Neural progenitor cell (in vitro differentiated cells): ENCODE measurements at places on chromosomes 1 and 21.

GRCh38 chr1:55118651-55119329 lies 79.4 kb downstream of the PCSK9 start:
- no peak for DNase-seq

- no peak for DNase-seq
Measured at GRCh38 chr1:35243691-35244090, 24.8 kb upstream of the ZMYM4 start.

- no peak for DNase-seq
Measured at GRCh38 chr1:97980530-97980929, 59.7 kb upstream of the DPYD start.

GRCh38 chr1:174191349-174191862 lies 32.1 kb downstream of the RABGAP1L start:
- DNase-seq, result no peak

- DNase-seq, result peak; percentile 98
Measured at GRCh38 chr1:156082309-156083091, at the start of gene MEX3A. Gene MEX3A, minus strand, starts transcription at chr1:156082465. Its CDS starts 467 bp downstream, at chr1:156081998.

DNA sequence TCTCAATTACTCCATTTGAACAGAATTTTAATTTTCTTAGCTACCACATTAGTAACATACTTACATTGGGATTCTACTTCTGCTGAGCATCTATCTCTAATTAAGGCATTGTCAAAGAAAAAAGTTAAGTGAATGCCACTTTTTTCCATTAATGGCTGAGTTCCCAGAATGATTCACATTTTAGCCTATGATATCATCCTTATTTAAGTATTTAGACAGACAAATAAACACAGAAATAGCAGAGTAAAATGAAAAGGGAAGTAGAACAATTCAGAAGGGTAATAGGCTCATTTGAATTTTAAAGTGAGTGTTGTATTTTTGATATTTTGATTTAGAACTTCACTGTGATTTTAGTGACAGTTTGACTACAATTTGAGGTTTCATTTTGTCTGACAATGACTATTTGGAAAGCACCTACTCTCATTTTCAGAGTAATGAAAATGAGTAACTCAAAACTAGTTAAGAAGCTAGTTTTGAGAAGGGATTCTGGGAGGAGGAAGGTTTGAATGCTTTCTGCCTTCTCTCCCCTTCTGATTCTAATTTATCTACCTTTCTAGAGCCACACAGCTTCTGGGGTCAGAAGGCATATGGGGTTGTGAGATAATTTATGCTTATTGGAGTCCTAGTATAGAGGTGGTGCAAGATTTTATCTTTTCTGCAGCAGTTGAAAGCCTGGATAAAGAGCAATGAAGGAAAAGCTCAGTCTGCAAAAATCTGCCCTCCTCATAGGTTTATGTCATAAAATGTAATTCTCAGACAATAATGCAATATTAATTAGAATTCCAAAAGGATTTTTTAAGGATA lies 15.5 kb downstream of the LYPLAL1 start:
- DNase-seq, result no peak

- no peak for DNase-seq
Measured at GRCh38 chr21:34519016-34519415, 7.0 kb upstream of the KCNE1 start.

DNA sequence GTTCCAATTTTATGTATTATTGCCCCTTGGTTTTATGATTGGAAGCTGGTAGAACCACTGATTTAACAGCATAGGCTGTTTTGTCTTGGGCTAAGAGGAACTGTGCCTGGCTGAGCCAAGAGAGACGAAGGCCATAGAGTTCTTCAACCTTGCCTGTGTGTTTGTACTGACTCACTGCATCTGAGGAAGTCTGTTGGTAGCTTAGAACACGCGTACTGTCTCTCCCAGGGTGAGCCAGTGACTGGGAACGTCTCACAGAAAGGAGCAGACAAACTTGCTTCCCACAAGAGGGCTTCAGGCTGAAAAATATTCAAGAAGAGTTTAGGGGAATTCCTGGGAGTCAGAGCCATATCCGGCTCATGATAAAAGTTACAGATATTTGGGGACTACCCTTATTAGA lies 14.9 kb downstream of the TMEM51 start:
- DNase-seq, result no peak

- peak; percentile 9 for DNase-seq
Measured at GRCh38 chr1:177385760-177386698, 215.3 kb downstream of the BRINP2 start.

DNA sequence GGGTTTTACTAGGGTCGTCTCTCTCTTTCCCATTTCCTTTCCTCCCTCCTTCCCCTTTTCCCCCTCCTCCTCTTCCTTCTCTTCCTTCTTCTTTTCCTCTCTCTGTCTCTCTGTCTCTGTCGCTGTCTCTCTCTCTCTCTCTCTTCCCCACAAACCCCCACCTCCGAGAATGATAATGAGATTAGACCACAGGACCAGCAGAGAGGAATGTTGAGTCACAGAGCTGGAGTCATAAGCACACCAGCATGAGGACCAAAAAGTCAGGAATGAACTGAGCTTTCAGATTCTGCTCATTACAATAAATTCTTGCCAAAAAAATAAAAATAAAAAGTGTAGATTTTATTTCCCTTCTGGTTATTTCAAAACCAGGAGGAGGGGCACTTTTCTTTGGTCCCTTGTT lies 377.4 kb downstream of the LTN1 start:
- peak; percentile 5 for DNase-seq

DNA sequence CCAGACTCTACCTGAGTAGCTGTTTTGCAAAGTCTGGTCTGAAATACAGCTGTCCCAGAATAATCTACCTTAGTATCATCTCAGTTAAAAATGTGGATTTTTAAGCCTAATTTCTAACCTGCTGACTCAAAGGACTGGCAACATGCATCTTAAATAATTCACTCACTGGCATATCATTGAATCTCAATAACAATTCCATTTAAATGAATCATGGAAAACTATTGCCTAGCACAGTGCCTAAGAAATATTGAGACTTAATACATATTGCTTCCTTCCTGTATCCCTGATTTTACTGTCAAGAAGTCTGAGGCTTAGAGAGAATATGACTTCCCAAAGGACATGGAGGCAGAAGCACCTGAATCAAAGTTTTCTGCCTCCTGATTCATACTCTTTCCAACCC lies 3.1 kb downstream of the CCDC190 start:
- DNase-seq, result no peak

DNA sequence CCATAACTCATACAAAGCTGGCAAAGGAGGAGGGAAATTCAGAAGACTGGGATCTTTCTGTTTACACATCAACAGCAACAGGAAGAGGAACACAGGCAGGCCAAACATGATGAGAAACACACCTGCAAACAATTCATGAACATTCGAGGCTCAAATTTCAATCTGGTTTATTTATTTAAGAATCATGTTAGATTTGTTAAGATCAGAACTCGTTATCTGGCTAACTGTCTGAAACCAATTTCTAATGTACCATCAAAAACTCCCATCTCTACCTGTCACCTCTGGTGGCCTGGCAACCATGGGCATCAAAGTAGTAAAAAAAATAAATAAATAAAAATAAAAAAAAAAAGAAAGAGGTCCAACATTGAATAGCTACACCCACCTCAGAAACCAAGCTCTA lies 9.8 kb downstream of the LBR start:
- no peak for DNase-seq

DNA sequence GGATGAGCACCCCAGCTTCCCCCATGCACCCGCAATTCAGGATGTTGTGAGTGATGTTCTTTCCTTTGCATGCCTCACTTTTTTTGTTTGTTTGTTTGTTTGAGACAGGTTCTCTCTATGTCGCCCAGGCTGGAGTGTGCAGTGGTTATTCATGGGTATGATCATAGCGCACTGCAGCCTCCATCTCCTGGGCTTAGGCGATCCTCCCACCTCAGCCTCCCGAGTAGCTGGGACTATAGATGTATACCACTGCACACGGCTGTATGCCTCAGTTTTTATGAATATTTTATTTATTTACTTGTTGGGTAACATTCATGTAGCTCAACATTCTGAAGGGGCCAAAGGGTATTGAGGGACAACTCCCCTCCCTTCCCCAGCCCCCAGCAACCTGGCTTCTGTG lies 54.8 kb downstream of the H3-3A start:
- no peak for DNase-seq

GRCh38 chr21:31420988-31421387 lies 76.9 kb upstream of the TIAM1 start:
- no peak for DNase-seq

DNA sequence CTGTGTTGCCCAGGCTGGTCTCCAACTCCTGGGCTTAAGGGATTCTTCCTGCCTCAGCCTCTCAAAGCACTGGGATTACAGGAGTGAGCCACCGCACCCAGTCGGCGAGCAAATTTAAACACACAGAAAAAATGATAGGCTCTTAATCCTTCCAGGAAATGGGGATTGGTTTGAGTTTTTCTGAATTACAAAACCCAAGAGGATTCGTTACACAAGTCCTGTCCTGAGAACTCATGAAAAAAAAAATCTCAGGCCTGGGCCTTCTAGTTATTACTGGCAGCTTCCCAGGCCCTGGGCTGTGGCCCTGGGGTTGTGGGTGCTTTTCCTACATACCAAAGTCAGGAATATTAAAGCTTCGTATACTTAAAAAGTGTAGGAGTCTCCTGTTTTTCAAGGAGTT lies 6.3 kb upstream of the IFNGR2 start:
- no peak for DNase-seq

DNA sequence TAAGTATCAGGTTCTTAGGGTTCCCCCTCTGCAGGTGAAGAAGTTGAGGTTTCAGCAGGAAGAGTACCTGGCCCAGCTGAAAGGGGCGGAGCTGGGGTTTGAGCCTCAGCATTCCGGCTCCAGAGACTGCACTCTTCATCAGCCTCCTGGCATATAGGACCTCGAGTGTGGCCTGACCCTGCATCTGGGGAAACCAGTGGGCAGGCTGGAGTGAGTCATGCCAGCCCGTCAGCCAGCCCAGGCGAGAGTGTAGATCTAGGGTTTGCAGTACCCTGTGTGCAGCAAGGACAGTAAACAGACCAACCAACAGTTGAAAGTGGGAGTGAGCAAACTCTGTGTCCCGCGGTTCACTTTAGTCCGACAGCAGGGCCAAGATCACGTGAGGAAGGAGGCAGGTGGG lies 14.1 kb downstream of the MFSD2A start:
- no peak for DNase-seq

DNA sequence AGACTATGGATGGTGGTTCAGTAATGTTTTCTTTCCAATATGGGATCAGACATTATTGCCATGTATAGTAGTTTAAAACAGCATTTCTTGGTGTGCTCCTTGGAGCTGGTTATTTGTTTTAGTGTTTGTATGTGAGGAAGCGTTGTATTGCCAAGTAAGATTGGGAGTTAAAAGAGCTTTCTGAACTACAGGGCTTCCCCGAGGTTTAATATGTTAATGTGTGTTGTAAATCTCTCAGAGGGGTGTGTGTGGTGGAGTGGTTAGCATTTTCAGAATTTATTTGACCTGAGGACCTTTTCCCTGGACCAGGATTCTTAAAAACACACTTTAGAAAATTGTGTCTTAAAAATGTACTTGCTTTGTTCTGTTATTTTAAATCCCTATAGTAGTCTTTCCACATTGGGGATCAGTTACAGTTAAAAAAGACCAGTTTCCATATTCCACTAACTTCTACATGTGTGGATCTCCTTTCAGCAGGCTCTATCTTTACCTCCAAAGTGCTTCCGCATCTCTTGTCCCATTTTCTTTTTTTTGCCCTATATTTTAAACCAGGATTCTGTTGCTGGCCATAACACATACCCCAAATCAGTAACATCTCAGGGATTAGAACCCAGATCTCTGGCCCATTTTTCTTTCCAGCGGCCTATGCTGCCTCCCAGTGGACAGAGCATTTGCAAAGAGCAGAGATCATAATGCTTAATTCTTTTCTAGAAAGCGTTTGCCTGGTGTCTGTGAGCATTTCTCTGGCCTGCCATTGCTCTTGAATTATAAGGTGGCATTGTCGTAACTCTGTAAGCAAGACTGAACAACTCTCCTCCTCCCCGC lies 58.6 kb downstream of the PBX1 start:
- DNase-seq, result peak; percentile 48

- peak; percentile 67 for DNase-seq
Measured at GRCh38 chr1:182662121-182662890, 22.1 kb downstream of the RGS8 start.

GRCh38 chr21:41675574-41675973 lies 91.3 kb downstream of the RIPK4 start:
- no peak for DNase-seq

- no peak for DNase-seq
Measured at GRCh38 chr1:203612932-203613682, 13.5 kb upstream of the ATP2B4 start.

DNA sequence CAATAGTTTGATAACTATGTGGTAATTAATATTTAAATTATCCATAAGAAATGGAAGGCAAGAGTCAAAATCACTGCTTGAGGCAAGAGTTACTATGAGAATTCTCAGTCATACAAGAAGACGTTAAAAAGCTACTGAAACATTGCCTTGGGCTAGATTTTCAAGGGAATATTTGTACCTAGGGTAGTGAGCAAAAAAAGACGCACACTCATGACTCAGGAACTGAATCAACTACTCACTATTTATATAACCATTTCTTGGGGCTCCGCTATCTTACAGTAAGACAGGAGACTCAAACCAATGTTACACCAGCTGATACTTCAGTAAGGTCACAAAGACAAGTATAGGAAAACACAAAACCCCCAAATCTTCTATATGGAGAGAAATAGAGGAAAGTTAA lies 151.5 kb upstream of the RNPC3 start:
- DNase-seq, result no peak

DNA sequence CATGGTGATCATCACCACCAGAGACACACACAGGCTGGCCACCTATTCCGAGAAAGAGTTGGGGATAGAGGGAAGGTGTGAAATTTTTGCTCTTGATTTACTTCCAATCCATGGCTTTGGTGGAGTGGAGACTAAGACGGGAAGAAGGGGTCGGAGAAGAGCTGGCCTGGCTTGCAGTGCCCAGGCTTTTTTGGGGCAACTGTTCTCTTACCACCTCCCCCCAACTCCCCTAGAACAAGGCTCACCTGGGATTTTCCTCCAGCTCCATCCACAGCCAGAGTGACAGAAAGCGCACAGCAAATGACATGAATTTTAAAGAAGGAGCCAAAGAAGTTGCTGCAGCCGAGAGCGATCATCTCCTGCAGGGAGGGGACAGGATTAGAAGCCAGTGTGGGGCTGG lies 16.0 kb downstream of the SLC26A9 start:
- DNase-seq, result no peak

DNA sequence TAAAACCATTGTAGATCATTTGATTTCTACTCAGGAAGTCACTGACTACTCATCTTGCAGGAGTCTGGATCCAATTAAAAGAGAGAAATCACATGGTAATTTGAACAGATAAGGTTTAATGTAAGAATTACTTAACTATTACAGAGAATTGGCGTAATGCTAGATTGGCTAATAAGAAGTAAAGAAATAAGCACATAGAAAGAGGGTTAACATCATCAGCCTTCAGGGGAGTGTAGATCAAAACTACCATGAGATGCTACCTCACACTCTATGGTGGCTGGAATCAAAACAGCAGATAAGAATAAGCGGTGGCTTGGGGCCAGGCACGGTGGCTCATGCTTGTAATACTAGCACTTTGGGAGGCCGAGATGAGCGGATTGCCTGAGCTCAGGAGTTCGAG lies 11.7 kb downstream of the ST3GAL3 start:
- no peak for DNase-seq
